ENCODE measurements at places on chromosomes 13 and 19.

DNA sequence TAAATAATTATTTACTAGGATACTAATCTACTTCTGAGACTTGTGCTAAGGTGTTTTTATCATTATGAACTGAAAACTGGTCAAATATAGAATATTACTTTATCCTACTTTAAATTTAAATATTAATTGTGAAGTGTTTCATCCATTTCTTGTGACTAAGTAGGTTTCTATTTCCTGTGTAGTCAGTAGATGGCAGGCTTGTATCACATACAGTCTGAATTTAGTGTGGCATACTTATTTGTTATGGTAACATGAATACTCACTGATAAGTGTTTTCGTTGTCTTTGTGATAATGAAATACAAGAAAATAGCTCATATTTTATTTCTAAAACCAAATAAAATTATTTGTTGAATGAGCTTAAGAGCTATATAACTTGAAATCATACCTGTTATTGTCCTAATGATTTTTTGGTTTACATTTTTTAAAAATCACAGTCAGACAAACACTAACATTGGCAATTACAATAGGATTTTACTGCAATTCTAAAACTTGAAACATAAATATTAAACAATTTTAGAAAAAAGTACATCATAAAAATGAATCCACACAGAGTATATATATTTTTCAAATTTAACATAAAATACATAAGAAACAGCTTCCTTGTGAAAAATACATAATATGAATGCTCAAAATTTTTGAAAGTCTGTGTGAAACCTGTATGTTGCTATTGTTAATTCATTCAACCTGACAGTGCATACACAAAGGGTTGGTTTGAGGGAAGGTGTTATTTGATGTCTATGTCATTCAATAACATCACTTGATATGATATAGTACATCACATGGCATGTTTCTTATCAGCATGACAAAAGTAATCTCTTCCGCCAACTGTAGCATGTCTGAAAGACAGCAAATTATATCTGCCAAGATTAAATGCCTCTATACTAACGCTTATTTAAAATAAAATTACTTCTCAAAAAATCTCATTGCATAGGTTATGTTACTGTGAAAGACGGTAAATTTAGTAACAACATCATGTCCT is 904.8 kb upstream of the PCDH20 start:
- DNase-seq = no peak

GRCh38 chr13:70623239-70623638 is 515.0 kb upstream of the KLHL1 start:
- no peak for DNase-seq

- no peak for DNase-seq
These were observed 124.6 kb upstream of the MCF2L start for GRCh38 chr13:112844411-112844810.

- DNase-seq = peak; percentile 45
These were observed 1.8 kb downstream of the ZNF460 start for GRCh38 chr19:57282011-57282643.

GRCh38 chr13:24943136-24943535 is 152.8 kb upstream of the PABPC3 start:
- DNase-seq = no peak

DNA sequence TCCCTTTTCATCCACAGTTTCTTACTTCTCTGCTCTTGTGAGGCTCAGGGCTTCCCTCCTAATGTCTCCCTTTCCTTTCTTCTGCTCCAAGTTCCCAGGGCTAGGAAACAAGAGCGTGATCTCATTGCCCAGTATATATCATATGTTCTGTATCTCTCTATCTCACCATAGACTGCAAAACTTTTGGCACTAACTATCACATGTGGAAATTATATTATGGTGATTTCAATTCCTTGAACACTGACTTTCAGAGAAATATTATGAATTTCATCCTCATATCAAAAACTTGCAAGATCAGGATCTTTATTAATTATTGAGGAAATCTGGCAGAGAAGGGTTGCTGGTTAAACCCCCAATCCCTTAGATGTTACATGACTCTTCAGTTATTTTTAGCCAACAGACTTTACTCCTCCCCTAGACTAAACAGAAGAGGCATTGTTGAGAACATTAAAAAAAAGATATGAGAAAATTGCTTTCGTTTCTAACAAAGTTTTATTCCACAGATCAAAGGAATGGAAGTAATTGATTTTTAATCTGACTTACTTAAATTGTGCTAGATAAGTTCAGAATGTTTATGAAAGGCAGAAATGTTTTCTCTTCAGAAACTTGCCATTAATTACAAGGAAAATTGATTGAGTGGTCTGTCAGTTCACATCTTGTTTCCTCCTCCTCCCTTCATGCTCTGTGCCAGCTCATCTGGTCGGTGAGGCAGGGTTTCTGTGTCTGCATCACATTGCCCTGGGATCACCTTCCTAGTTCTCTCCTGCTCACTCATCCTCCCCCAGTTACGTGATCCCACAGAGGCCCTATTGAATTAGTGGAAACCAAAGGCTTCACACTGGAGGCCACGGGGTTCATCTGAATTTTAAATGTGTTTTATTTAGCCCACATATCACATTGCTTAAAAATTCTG is 378.5 kb downstream of the LMO7 start:
- no peak for DNase-seq

GRCh38 chr13:30850204-30850866 is 55.7 kb upstream of the MEDAG start:
- DNase-seq = no peak

DNA sequence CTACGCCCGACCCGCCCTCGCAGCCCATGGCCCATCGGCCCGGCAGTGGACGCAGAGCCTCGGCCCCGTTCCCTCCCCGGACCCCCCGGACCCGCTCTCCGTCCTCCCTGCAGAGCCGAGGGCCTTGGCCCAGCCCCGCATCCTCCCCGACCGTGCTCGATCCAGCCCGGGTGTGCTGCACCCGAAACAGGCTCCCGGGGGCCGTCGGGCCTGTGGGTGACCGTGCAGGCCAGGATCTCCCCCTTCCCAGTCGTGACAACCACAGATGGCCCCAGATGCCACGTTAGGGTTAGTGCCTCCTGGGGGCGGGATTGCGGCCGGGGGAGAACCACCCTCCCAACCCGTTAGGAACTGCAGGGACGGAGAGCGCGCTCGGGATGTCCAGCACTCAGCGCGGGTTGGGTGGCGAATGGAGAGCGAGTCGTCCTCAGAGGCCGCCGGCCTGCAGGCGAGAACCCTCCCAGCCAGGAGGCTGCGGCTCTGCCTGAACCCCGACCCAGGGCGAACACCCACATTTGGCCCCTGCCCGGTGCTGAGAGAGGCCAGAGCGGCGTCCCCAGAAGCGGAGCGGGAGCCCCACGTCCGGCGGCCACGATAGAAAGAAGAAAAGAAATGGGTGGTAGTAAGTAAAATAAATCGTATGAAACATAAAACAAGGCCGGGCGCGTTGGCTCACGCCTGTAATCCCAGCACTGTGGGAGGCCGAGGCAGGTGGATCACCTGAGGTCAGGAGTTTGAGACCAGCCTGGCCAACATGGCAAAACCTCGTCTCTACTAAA is 6.7 kb upstream of the MADCAM1 start:
- no peak for DNase-seq

GRCh38 chr13:75309981-75310580 is 171.9 kb downstream of the TBC1D4 start:
- no peak for DNase-seq

- no peak for DNase-seq
These were observed 38.0 kb downstream of the RCBTB2 start for GRCh38 chr13:48494874-48495273.
